IPS DF 6.9 (cell line): ENCODE measurements at places on chromosomes 5 and 9.
A peak's percentile ranks its signal among the peaks of the same experiment; 100 is the strongest.

- H3K27me3 ChIP-seq, result no peaks in the 10 kb centered on the region
- H3K36me3 ChIP-seq, result no peaks in the 10 kb centered on the region
- no peak for DNase-seq
Observed at GRCh38 chr5:88236866-88237642, 31.6 kb downstream of the TMEM161B start.

DNA sequence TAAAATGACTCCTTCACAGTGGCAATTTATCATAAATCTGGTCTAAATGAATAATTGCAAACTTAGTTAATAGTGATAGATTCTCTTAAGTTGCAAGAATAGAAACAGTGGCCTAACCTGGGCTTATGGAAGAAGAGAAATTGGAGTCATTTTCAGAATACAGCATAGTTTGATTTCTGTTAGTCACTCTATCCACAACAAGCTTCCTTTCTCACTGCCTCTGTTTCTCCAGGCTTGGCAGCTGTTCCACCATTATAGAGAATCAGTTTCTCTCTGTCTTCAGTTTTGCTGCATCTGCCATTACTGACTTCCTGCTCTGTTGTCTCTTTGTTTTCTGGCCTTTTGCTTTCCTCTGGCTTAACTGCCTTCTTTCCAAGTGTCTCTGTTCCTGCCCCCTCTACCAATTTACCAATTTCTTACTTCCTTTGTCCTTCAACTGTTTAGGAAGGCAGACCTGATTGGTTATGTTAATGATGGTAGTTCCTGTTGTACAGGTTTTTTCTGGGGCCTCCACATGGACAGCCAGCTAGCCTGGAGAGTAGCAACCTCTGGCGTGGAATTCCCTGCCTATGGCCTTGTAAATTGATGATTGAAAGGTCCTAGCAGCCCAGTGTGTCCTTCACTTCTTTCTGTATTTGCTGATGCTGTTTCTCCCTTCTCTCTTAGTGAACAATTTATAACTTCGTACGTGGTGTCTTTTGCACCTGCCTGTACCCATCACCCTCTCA is 75.9 kb upstream of the RASGRF2 start:
- no peak overlapping the region for H3K27ac ChIP-seq
- no peaks in the 10 kb centered on the region for H3K36me3 ChIP-seq
- H3K4me1 ChIP-seq, result no peaks in the 10 kb centered on the region
- DNase-seq, result no peak
- no peaks in the 10 kb centered on the region for H3K27me3 ChIP-seq
- H3K4me3 ChIP-seq, result no peak overlapping the region

DNA sequence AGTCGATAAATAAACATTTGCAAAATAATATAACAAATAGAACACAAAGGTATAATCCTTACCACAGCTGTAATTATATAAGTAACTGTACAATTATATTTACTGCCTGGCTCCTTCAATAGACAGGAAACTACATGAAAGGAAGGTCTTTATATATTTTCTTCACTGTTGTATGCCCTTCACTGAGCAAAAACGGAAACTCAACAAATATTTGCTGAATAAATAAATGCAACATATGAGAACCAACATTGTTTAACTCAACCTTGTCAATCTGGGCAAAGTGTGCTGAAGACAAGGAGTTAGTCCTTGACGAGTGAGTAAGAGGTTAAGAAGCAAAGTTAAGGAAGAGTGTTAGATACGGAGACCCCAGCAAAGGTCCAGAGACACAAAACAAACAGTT is 22.6 kb downstream of the PSMD5 start:
- no peaks in the 10 kb centered on the region for H3K4me1 ChIP-seq
- H3K36me3 ChIP-seq, result no peaks in the 10 kb centered on the region; the same call in 1 of the 2 replicates
- no peaks in the 10 kb centered on the region for H3K27me3 ChIP-seq
- H3K27ac ChIP-seq, result no peak overlapping the region

GRCh38 chr5:32059761-32060530 is 114.2 kb downstream of the GOLPH3 start:
- no peaks in the 10 kb centered on the region for H3K27me3 ChIP-seq
- H3K27ac ChIP-seq, result no peak overlapping the region
- no peaks in the 10 kb centered on the region for H3K36me3 ChIP-seq
- no peaks in the 10 kb centered on the region for H3K4me1 ChIP-seq

- H3K4me3 ChIP-seq, result no peak overlapping the region
- peak; percentile 39 for DNase-seq
Observed at GRCh38 chr5:59813761-59814536, 79.6 kb downstream of the PDE4D start.

DNA sequence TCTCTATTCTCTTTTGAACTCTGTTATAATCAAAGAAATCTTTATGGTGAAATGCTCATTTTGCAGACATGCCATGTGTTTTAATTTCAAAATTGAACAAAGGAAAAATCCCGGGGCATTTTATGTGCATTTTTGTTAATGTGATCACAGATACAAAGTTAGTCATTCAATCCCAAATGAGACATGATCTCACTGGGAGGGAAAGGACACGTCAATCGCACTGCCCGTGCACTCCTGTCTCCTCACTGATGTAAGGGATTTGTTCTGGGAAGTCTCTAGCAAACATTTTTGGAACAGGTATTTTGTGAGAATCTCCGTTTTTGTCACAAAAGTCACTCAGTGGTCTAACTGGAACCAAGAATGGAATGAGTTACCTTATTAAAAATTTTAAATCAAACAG is 97.9 kb upstream of the RANBP6 start:
- no peak overlapping the region for H3K4me3 ChIP-seq
- no peak for DNase-seq
- no peaks in the 10 kb centered on the region; the same call in 1 of the 2 replicates for H3K4me1 ChIP-seq

- H3K27ac ChIP-seq, result no peak overlapping the region
- no peak overlapping the region for H3K4me3 ChIP-seq
- peaks cover 2% of the 10 kb centered on the region; the same call in 1 of the 2 replicates for H3K36me3 ChIP-seq
- H3K27me3 ChIP-seq, result no peaks in the 10 kb centered on the region
Observed at GRCh38 chr9:136002881-136003280, 41.7 kb upstream of the UBAC1 start.

DNA sequence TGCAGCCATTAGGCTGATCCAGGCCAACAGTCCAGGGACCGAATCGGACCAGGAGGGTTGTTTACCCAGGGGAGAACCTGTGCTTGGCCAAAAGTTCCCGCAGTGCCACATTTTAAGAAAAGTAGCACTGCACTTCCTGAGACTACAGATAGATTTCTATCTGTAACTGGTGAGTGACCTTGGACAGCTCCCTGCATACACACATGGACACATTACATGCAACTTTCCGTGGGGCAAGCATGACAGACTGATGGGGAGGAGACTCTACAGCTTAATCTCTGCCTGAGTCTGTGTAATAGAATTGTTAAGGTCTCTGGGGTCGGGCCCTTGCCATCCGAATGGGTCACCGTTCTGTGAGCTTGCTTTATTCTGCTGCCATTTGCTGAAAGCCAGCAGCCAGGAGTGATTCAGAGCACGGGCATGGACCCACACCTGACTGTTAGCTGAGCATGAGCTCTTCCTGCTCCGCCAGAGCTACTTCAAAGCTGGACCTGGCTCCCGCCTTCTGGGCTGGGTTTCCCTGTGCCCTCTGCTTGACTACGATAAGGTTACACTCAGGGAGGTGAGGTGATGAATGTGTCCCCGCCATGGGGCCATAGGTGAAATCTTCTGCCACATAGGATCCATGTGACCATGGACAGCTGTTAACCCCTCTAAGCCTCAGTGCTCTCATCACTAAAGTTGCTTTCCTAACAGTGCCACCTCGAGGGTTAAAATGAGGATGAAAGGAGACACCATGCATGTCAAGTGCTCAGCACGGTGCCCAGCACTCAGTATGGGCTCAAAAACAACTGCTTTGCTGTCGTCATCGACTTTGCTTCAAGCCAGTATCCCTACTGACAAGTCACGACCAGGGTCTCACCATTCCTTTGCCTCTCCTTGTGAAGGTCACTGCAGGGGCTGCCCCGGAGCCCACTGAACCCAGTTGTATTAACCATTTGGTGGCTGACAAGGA is 200.0 kb downstream of the MELK start:
- DNase-seq, result no peak
- no peaks in the 10 kb centered on the region for H3K36me3 ChIP-seq
- H3K4me3 ChIP-seq, result no peak overlapping the region
- H3K27me3 ChIP-seq, result no peaks in the 10 kb centered on the region
- H3K4me1 ChIP-seq, result peaks cover 3% of the 10 kb centered on the region

DNA sequence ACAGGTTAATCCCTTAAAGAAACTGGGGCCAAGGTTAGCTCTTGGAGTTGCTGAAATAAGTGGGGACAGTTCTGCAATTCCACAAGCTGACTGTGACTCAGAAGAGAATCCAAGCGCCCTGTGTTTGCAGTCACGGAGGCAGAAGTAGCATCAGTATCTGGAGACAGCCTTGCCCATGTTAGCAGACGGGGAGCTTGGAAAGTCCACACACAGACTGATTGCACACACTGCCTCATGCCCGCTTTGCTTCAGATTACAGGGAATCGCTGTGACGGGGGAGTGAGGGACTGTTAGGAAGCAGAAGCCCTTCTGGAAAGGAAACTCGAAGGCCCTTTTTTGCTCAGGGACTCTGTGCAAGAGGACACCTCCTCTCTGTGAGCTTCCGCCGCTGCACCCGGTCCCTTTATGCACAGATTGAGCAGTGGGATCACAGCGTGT is 30.9 kb upstream of the PPP1R26 start:
- H3K27me3 ChIP-seq, result no peaks in the 10 kb centered on the region
- H3K27ac ChIP-seq, result no peak overlapping the region
- H3K4me1 ChIP-seq, result no peaks in the 10 kb centered on the region; the same call in 1 of the 2 replicates
- H3K4me3 ChIP-seq, result no peak overlapping the region
- no peaks in the 10 kb centered on the region for H3K36me3 ChIP-seq

DNA sequence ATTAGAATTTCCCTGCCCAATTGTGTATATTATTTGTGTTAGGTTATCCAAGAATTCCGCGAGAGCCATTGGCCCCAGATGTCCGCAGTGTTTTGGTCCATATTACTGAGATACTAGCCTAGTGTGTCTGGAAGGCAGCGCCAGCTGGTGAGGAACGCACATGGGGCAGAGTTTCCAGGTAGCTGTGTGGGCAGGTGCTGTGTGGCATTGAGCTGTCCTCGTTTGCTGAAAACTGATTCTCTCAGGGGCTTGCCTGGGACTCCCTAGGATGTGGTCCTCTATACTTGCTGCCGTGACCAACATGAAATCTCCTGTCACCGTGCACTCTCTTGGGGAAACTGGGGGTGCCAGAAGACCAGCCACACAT is 288.7 kb downstream of the FANCC start:
- no peak overlapping the region for H3K27ac ChIP-seq
- no peak overlapping the region for H3K4me3 ChIP-seq
- no peaks in the 10 kb centered on the region for H3K27me3 ChIP-seq
- DNase-seq, result no peak

DNA sequence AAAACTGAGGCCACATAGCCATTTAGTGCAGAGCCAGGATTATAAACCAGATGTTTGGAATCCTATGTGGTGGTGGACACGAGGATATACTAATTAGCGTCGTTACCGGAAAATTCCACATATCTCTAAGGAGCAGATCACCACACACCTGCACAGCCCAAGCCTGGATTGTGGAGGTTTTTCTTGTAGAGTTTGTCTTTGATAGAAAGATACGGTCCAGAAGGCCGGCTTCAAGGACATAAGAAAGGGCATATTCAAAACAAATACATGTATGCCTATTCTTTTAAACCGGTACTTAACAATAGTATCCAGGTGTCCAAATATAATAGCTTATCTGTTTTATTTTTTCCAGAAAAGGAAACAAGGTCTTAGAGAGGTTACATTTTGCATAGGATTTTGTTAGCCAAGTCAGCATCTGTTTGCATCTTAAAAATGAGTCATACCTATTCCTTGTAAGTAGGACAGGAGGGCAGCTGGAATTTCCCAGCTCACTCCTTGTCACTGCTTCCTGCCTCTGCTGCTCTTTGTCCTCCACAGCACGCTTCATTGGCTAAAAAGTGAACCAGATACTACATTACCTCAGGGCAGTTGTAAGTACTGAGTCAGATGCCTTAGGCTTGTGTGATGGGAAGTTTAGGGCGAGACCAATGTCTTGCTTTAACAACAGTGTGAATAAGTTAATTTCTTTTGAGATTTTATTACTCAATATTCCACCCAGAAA is 3.6 kb downstream of the TMC1 start:
- peaks cover 4% of the 10 kb centered on the region; the same call in 1 of the 2 replicates for H3K4me1 ChIP-seq
- no peak overlapping the region for H3K4me3 ChIP-seq
- H3K27me3 ChIP-seq, result no peaks in the 10 kb centered on the region

- no peak overlapping the region for H3K27ac ChIP-seq
- DNase-seq, result no peak
- H3K27me3 ChIP-seq, result no peaks in the 10 kb centered on the region
- H3K4me1 ChIP-seq, result no peaks in the 10 kb centered on the region
- no peak overlapping the region for H3K4me3 ChIP-seq
Observed at GRCh38 chr9:97591535-97591934, 41.6 kb downstream of the TSTD2 start.

GRCh38 chr9:76463211-76463610 is 4.2 kb downstream of the GCNT1 start:
- no peak for DNase-seq
- H3K36me3 ChIP-seq, result peaks cover 2% of the 10 kb centered on the region; the same call in 1 of the 2 replicates
- H3K27me3 ChIP-seq, result no peaks in the 10 kb centered on the region
- 0 out of 2 replicates have a peak, but pooled peaks cover 1% of the 10 kb centered on the region for H3K4me1 ChIP-seq
- H3K27ac ChIP-seq, result no peak overlapping the region

DNA sequence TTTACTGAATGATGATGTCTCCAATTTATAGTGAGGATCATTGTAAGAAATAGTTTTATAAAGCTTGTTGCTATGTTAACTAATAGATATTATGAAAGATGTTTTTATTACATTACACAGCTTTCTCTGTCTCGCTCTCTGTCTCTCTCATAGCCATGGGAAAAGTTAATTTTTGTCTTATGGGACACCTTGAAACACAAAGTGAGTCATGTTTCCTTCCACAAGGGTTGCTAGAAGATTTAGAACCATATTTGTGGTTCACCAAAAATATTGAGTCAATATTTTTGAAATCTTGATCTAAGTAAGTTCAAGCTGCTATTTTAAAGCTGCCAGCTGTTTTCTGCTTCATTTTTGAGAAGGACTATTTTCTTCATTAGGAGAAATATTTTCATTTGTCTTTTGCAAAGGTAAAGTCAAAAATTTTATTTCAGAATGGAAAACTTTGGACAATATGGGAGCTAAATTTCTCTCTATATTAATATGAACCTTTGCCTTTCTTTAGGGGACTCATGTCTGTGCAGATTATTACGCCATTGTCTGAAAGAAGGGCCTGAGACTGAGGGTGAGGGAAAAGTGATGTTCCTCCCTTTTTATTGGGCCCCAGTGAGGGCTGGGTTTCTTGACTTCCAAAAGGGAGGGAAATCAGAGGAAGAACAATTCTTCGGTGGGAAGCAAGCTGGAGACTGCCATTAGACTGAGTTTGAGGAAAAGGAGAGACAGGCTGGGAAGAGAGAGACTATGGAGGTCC is 87.9 kb upstream of the SLC24A2 start:
- no peak overlapping the region for H3K27ac ChIP-seq
- no peaks in the 10 kb centered on the region for H3K27me3 ChIP-seq
- H3K36me3 ChIP-seq, result no peaks in the 10 kb centered on the region
- no peaks in the 10 kb centered on the region for H3K4me1 ChIP-seq
- DNase-seq, result no peak

GRCh38 chr5:75659791-75660450 is 48.7 kb downstream of the ANKDD1B start:
- H3K27me3 ChIP-seq, result no peaks in the 10 kb centered on the region
- H3K36me3 ChIP-seq, result no peaks in the 10 kb centered on the region
- no peak for DNase-seq
- H3K27ac ChIP-seq, result no peak overlapping the region
